RWPE2 (cell line): ENCODE measurements at places on chromosomes 6 and 20.

GRCh38 chr20:36919715-36920333 is 31.7 kb downstream of the SAMHD1 start:
- no peak for DNase-seq

- DNase-seq = no peak
Measured at GRCh38 chr20:57990396-57990987, 238.0 kb downstream of the ANKRD60 start.

GRCh38 chr20:48532028-48532427 is 295.8 kb downstream of the PREX1 start:
- no peak for DNase-seq

GRCh38 chr6:18078866-18079265 is 43.6 kb downstream of the NHLRC1 start:
- DNase-seq = no peak

DNA sequence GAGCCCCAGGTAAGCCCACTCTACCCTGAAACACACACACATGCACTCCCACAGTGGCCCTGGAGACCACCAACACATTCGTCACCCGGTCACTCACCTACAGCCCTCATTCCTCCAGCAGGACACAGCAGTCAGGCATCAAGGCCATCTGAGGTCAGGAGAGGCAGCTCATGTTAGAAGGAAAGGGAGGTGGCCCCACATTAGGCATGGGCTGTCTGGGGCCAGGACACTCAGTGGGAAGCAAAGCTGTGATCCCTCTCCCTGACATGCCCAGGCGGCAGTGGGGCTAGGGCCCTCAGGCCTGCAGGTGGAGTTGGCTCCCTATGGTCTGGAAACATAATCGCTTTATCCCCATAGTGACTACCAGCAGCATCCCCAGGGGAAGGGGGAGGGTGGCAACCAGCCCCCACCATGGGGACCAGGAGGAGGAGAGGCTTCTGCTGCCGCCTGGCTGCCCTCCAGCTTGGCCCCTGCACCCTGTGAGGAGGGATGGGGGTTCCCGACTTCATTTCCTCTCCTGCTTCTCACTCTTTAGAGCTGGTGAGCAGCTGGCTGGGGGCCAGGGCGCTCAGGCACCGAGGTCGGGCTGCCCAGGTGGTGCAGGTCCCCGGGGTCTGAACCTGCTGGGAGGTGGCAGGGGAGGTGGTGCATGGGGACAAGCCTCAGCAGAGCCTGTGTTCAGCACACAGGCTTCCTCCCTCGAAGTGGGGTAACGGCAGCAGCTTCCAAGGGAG is 76.6 kb upstream of the CST7 start:
- no peak for DNase-seq

DNA sequence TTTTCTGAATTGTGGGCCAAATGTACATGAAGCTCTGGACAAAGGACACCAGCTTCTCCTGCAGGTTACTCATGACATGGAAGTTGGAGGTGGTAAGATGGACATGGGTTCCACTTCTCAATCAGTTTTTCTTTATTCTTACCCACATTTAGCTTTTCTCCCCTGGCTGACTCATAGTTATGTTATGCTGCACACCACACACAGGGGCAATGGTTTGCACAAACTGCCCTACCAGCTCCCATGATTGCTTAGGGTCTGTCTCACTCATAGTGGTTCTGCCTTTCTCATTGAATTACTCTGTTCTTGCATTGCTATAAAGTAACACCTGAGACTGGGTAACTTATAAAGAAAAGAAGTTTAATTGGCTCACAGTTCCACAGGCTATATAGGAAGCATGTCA is 4.5 kb upstream of the CD109 start:
- DNase-seq = no peak

- DNase-seq = no peak
Measured at GRCh38 chr6:53518862-53519261, 26.0 kb downstream of the GCLC start.
